Neural crest cell (in vitro differentiated cells): ENCODE measurements at places on chromosomes 11 and 22. TPM values are rescaled to one million over a fixed set of nuclear protein-coding genes. Genes with fewer than 3 reads are reported as not detected.

DNA sequence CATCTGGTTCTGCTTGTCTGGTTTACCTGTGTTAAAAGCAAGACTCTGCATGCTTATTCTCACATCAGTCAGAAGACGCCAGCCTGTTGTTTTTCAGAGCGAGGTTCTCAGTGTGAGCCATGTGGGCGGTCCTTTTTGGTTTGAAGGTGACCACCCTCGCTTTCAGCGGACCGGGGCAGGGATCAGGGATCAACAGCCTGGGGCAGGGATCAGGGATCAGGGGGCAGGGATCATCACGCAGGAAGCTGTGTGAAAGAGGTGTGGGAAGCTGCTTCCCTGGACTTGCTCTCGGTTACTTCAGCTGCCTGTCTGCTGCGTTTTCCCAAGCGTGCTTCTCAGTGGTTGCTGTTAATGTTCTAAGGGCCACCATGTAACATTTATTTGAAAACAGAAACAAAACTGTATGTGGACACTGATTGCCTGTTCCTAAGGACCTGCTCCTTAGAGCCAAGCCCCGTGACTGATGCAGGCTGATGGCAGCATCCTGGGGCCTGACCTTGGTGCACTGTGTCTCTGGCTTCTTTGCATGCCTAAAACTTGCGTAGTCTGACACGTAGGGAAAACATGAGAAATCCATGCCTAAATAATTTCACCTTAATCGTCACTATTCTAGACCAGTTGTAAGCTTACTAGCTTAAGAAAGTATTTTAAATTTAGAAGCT is 146.9 kb downstream of the ATXN10 start:
- peaks cover 20% of the 10 kb centered on the region for H3K36me3 ChIP-seq
- H3K27me3 ChIP-seq: no peaks in the 10 kb centered on the region
- peaks cover 24% of the 10 kb centered on the region for H3K4me1 ChIP-seq
- no peak for DNase-seq
- no peak overlapping the region for H3K4me3 ChIP-seq
- H3K27ac ChIP-seq: peak overlapping the region; percentile 93

GRCh38 chr11:106271086-106271485 is 193.6 kb downstream of the AASDHPPT start:
- H3K27ac ChIP-seq: no peak overlapping the region
- no peak overlapping the region for H3K4me3 ChIP-seq
- H3K36me3 ChIP-seq: no peaks in the 10 kb centered on the region
- no peaks in the 10 kb centered on the region for H3K4me1 ChIP-seq

Gene DGAT2
- 0.93 and 1.1 TPM in 2 replicates for total RNA-seq

DNA sequence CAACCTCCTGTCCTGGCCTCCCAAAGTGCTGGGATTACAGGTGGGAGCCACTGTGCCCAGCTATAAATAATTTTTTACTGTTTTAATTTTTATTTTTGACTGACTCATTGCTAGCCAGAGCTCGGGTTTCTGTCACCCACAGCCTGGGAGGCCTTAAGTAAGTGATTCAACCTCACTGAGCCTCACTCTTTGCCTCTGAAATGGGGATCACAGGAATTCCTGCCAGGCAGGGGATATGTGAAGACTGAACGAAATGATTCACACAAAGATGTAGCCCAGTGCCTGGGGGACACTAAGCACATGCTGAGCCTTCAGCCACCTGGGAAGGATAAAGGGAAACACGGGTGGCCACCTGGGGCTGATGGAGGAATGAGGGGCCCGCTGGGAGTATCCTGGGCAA is 3.8 kb upstream of the LRRC74B start:
- no peak for DNase-seq
- no peaks in the 10 kb centered on the region for H3K27me3 ChIP-seq
- peaks cover 33% of the 10 kb centered on the region for H3K4me1 ChIP-seq
- H3K27ac ChIP-seq: no peak overlapping the region
- no peak overlapping the region for H3K4me3 ChIP-seq

GRCh38 chr11:107050121-107050520 is 31.8 kb upstream of the GUCY1A2 start:
- H3K27me3 ChIP-seq: no peaks in the 10 kb centered on the region
- no peak overlapping the region for H3K27ac ChIP-seq
- H3K4me3 ChIP-seq: no peak overlapping the region

Gene CCND1
- 344 and 350 TPM in 2 replicates for total RNA-seq
